Activated T-cell treated with anti-CD3 and anti-CD28 coated beads, Interleukin-2, amount 50 U/mL, for 24 hours (primary cell): ENCODE measurements at places on chromosomes 16 and 17.

DNA sequence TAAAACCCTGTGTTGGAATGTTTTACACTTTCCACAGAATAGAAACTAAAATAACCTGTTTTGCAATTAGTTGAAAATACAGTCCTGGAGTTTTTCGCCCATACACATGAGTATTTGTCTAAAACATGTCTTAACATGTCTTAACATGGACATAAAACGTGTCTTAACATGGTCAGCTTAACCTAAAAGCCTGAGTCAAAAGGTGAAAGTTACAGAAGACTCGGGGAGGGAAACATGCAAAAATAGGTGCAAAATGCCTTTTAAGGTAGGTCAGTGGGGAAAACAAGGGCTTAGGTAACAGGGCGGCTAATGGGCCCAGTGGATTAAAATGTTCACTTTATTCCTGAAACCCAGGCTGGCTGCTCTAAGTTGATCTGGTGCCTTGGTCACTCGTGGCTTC is 56.1 kb upstream of the RBL2 start:
- DNase-seq, result no peak

DNA sequence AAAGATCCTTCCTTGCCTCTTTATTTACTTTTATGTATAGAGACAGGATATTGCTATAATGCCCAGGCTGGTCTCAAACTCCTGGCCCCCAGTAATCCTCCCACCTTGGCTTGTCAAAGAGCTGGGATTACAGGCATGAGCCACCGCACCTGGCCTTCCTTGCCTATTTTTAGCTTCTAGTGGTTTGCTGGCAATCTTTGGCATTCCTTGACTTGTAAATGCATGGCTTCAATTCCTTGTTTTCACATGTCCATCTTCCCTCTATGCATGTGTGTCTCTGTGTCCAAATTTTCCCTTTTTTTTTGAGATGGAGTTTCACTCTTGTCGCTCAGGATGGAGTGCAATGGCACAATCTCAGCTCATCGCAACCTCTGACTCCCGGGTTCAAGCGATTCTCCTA is 22.5 kb downstream of the HEXIM2 start:
- DNase-seq, result no peak

DNA sequence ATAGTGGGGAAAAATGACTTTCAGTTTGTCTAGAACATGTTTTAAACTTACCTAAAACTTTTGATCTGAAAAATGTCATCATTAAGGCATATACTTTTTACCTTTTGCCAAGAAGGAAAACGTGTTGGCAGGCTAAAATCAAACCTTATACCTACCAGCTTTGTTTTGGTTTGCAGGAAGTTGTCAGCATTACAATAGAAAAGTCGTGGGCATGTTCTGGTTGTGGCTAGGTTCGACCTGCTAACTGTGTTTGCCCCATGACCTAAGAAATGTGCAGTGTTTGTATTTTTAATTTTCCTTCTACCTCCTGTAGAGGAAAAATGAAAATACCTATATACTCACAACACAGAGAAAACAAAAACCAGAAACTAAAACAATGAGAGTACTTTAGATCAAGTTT is 13.0 kb downstream of the SKAP1 start:
- no peak for DNase-seq

- DNase-seq, result peak; percentile 62
Measured at GRCh38 chr17:47205419-47205963, 3.7 kb upstream of the MYL4 start.

GRCh38 chr16:85269165-85269564 is 156.9 kb upstream of the CIBAR2 start:
- no peak for DNase-seq

GRCh38 chr16:35182943-35183550 is 1723.6 kb downstream of the TP53TG3F start:
- DNase-seq, result no peak
